ENCODE measurements at places on chromosomes 2 and 18.

GRCh38 chr2:238290715-238291549 is 2.5 kb upstream of the PER2 start:
- DNase-seq: no peak

- peak; percentile 72 for DNase-seq
These were observed 180.8 kb downstream of the TCF4 start for GRCh38 chr18:55407191-55407590.

DNA sequence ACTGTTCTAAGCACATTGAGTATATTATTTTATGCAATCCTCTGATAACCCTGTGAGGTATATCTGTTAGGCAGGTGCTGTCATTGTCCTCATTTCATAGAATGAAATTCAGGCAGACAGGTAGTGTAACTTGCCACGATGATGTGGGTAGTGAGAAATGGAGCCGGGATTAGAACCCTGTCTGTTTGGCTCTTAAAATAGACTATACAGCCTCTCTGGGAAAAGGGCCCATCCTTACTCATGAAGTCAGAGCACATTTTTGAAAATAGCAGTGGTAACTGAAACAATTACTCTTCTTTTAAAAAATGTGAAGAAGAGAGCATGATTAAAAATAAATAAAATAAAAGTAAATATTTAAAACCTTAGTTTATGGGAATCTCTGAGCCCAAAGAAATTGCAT is 23.0 kb downstream of the FAM171B start:
- DNase-seq: no peak

DNA sequence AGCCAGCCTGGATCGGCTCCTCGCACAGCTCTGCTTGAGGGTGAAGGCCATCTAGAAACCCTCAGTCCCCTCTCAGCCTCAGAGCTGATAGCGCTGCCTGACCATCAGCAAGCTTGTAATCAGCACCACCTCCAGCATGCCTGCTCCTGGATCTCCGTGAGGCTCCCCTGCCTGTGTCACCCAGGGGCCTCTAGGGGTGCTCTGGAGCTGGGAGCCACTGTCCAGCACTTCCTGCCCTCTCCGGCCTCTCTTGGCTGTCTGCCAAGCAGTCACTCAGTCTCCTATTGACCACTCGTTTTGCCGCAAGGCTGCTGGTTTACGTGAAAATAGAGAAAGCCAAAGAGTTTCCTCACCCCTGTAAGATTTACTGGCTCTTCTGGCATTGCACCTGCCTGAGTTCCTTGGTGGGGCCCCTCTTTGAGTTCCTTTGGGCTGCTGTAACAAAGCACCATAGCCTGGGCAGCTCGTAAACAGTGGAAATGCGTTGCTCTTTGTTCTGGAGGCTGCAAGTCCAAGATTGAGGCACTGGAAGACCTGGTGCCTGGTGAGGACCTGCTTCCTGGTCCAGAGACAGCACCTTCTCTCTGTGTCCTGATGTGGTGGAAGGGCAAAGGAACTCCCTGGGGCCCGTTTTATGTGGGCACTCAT is 17.9 kb downstream of the CAPN10 start:
- DNase-seq: peak; percentile 28

- no peak for DNase-seq
These were observed 47.4 kb upstream of the EMILIN2 start for GRCh38 chr18:2799369-2799768.

GRCh38 chr18:46226461-46226860 is 122.3 kb downstream of the HAUS1 start:
- no peak for DNase-seq

DNA sequence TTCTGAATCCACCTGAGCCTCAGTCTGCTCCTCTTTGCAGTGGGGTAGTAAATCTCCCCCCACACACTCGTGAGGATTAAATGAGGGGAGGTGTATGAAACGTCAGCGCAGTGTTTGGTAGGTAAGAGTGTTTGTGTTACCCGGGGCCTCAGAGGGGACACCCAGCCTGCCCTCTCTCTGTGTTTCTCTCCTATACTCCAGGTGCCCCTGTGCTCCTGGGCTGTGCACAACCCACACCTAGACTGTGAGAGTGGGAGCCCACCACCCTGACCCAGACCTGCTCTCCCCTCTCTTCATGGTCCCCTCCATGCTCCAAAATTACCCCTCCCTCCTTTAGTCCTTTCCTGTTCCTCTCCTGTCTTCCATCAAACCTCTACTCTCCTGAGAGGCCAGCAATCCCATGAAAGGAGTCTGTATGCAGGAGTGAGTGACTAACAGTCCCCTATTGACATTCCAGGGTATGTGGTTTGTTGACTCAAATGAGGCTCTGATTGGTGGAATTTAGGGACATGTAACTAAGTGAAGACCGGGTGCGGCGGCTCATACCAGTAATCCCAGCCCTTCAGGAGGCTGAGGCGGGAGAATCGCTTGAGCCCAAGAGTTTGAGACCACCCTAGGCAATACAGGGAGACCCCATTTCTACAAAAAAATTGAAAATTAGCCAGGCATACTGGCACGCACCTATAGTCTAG is 10.4 kb downstream of the CIB4 start:
- no peak for DNase-seq

- no peak for DNase-seq
These were observed 7.8 kb upstream of the GIGYF2 start for GRCh38 chr2:232689152-232689910.

Measured in NCI-H748 treated with DMSO at 0.1 percent for 48 hours (cell line).